ENCODE measurements at places on chromosomes 4 and X.

- no peak for DNase-seq
Observed at GRCh38 chr4:10959586-10959985, 275.0 kb upstream of the CLNK start.

DNA sequence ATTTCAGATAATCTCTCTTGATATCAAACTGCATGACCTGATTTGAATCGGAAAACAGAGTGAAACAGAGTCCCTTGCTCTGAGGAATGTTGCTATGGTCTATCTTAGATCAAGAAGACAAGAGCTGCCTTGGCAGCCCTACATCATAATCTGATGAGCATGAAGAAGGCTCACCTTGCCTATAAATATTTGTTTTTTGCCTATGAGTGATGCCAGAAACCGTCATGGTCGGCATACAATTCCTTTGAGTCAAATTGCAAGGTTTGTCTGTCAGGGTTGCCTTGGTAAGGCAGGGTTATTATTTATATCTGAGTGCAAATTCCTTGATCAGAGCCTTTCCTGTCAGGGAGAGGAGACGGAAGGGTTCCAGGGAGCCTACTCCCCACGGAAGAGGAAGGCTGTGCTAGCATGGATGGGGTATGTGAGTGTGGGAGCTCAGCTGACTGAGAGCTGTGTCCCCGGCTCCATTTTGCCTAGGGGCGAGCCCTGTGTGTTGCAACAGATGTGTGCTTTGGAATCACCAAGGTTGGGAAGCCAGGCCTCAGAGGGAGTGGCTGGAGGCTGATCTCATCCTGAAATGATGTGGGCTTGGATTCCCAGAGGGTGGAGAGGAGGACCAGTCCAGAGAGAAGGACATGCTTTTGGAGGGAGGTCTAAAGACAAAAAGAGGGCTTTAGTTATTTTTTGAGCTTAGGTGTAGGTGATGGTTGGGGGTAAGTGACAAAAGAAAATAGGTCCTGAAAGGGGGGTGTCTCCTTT lies 43.6 kb downstream of the RTL9 start:
- DNase-seq: no peak

DNA sequence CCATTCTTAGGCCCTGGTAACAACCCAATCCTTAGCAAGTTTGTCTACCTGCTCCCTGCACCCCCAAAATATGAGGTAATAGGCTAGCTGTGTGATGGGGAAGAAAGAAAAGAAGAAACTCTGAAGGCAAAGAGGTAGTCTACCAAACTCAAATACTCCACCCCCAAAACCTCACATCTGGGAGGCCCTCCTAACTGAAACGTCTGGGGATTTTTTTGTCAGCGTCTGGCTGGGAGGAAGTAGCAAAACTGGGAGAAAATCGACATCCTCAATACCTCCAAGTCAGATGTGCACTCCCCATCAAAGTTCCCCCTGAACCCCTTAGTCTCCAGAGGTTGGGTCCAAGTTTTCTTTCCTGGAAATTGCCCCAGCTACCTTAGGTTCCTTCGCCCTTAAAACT lies 1.0 kb downstream of the LAMP2 start:
- no peak for DNase-seq

DNA sequence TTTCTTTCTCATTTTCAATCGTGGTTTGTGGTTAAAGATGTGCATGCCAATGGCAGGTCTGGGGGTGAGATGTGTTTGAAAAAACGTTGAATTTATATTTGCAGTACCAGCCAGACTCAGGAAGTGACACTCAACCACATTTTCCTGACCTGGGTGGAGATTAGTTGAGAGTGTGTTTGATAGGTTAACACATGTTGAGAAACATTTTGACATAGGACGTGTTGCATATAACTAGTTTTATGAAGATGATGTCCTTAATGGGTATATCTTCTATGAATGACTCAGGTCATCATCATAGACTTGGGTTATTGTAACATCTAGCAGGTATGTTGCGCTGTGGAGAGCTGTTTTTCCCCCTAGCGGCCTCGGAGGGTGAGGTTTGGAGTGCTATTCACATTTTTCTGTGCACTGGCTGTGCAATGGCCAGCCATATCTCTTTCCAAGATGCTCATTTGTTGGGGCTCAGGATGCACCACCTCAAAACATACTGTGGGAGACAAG lies 21.7 kb upstream of the CD38 start:
- no peak for DNase-seq

DNA sequence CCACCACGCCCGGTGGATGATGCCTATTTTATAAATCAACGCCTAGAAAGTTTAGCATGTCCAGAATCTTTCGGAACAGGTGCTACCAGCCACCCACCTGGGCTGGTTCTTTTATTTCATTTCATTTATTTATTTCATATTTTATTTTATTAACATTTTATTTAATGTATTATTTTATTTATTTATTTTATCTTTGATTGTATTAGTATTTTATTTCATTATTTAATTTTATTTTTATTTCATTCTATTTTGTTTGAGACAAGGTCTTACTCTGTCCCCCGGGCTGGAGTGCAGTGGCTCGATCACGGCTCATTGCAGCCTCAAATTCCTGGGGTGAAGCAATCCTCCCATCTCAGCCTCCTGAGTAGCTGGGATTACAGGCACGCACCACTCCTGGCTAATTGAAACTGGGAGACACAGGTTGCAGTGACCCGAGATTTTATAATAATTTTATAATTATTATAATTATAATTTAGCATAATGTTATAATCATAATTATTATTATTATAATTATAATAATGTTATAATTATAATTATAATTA lies 187.2 kb downstream of the SHOX start:
- DNase-seq: no peak

- no peak for DNase-seq
Observed at GRCh38 chrX:74800062-74800461, 125.2 kb downstream of the NEXMIF start.

GRCh38 chr4:170723171-170723570 lies 633.4 kb upstream of the AADAT start:
- DNase-seq: no peak

- no peak for DNase-seq
Observed at GRCh38 chr4:77599378-77599777, 6.2 kb upstream of the CXCL13 start.

DNA sequence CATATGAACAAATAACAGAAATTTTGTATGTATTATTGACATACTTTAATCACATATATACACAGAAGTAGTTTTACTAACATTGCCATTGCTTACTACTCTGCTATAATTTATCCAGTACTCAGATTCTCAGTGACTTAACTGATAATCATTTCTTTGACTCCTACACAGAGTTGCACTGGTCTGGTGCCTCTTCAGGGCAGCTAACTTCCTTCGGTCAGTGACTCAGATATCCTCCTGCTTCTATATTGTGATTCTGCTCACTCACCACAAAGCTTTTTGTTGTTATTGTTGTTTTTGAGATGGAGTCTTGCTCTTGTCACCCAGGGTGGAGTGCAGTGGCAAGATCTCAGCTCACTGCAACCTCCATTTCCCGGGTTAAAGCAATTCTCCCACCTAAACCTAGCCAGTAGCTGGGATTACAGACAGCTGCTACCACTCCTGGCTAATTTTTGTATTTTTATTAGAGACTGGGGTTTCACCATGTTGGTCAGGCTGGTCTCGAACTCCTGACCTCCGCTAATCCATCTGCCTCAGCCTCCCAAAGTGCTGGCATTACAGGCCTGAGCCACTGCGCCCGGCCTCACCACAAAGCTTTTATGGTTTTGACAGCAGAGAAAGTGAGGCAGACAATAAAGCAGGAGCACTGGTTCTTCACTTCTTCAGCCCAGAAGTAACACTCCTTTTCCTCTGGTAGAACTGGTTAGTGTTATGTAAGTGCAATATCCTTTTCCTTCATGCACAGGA lies 499.3 kb downstream of the EPHA5 start:
- DNase-seq: no peak

GRCh38 chr4:158741326-158742021 lies 18.3 kb upstream of the PPID start:
- DNase-seq: no peak

DNA sequence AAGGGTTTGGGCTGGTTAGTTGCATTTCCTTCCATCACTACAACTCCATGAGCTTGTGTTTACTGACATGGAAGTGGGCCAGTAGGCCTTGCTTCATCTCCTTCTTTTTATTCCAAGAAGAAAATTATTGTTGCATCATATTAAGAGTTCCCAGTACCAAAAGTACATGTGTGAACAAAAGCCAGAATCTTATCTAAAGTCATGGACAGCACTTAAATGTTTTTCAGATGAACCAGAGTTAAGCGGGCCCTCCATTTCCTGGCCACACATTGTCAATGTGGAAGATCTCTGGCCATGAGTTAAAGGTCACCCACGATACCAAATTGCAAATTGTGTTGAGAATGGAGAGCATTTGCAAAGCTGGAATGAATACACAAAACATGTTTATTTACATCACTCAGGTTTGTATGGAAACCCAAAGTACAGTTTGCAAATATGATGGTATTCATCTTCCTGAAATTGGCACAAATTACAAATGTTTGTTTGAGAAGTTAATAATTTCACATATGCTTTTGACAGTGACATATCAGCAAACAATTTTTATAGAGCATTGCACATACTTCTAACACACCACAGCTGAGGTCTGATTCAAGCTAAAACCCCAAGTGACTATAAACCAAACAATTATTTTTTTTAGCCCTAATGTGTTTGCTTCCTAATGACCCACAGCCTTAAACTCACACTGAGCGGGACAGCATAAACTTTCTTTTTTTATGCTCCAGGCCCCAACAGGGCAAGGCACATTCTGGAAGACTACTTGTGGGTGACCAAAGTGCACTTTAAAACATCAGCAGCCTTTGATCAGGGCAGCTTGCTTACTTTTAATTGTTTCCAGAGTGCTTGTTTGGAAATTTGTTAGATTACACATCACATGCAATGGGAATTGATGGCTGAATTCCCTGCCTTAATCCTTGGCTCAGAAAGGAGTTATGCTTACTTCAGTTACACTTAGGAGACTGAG lies 502.9 kb upstream of the SLIT2 start:
- no peak for DNase-seq

DNA sequence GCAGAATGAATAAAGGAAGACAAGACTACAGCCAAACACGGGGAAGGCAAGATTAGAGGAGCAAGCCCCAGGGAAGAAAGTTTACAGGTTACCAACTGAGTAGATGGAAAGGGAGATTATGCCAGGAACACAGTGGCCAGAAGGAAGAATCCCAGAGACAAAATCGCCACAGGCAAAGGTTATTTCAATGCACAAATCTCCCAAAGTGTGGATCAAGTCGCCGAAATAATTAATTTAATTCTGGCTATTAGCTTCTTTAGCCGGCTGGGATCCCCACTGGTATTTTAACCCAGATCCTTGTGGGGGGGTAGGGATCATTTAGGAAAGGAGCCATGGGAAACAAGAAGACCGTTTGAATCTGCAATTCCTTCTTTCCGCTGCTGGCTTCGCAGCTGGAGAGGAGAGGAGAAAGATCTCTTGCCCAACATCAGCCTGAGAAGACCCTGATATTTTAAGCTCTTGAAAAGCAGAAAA lies 171.0 kb downstream of the DHX15 start:
- no peak for DNase-seq

DNA sequence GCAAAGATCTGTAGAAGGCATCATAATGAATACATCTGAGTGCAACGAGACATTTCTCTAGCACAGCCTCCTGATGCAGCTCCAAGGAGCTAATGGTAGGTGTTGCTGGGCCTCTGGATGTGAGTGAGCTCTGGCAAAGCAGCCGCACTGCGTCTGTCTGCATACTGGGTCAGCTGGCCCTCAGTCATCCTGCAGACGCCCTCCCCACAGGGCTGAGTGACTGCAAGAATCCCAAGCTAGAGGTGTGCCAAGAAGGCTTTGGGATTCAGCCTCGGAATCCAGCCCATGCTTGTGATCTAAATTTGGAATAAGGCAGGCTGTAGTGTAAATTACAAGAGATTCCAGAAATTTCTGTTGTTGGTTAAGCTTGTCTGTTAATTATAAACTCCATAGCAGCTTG lies 18.5 kb downstream of the HERC3 start:
- no peak for DNase-seq

DNA sequence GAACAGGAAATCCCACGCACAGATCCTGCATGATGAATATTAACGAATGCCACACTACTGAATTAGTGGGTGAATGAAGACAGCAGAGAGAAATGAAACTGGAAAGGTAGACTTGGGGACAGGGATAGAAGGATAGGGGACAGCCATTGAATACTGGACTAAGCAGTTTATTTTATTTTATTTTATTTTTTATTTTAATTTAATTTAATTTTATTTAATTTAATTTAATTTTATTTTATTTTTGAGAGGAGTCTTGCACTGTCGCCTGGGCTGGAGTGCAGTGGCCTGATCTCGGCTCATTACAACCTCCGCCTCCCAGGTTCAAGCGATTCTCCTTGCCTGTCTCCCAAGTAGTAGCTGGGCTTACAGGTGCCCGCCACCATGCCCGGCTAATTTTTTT lies 385.2 kb downstream of the GPAT3 start:
- no peak for DNase-seq

- no peak for DNase-seq
Observed at GRCh38 chr4:155614111-155614762, 52.4 kb upstream of the GUCY1A1 start.

DNA sequence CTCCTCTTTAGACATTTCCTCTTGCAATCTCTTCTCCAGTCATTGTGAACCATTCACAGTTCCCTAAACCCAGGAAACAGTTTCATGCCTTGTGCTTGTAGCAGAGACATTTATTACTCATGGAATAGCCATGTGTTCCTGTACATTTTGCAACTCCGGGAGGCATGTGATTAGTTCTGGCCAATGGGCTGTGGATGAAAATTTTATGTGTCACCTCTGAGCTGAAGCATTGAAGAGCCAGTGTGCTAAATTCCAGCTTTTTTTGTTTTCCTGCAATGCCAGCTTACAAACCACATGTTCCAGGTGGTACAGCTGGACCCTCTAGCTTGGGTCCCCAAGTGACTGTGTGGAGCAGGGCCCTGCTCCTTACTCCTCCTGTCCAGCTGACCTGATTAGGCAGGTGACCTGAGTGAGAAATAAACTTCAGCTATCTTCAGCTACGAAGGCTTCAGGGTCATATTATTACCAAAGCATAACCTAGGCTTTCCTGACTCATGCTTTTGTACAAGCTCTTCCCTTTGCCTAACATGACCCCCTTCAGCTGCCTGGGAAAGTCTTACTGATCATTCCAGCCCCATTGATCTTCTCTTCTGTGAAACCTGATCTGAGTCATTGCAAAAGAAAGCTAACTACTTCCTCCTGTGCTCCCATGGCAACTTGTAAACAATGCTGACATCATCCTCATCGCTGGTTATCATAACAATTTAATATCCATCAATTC lies 200.4 kb downstream of the PTTG2 start:
- peak; percentile 37 for DNase-seq

- no peak for DNase-seq
Observed at GRCh38 chr4:156347412-156348075, 393.9 kb upstream of the CTSO start.

DNA sequence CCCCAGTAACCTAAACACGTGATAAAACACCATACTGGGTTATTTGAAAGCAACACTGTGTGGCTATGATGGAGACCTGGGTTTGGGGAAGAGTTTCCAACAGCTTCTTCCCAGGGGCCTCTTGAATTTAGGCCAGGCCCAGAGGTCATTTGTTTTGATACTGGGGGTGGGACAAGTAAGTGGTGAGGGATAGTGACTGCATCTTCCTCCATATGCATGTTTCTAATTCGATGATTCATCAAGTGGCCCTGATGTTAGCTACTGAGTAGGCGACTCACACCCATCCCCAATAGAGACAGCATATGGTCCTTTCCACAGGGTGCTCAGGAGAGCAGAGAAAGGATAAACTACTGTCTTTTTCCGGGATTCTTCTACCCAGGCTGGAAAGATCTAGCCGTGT lies 2.7 kb downstream of the NDP start:
- DNase-seq: no peak
